Vagina (tissue), 2 donors: ENCODE measurements at places on chromosomes 2 and 18. TPM values are rescaled to one million over a fixed set of nuclear protein-coding genes. Genes with fewer than 3 reads are reported as not detected.

- DNase-seq = no peak
These were observed 132.7 kb downstream of the PTGR3 start for GRCh38 chr18:75076286-75076685.

GRCh38 chr2:26613241-26614215 lies 27.6 kb downstream of the CIB4 start:
- no peak for DNase-seq

ETAA1 gene
- total RNA-seq = 15.2 TPM

GRCh38 chr18:55012008-55012407 lies 52.7 kb upstream of the CCDC68 start:
- no peak for DNase-seq

GRCh38 chr2:240287011-240287410 lies 146.6 kb upstream of the OTOS start:
- DNase-seq = peak; percentile 79

- no peak for DNase-seq
These were observed 52.3 kb downstream of the ARHGAP28 start for GRCh38 chr18:6781796-6782195.

C2orf15 gene
- not detected for total RNA-seq

DNA sequence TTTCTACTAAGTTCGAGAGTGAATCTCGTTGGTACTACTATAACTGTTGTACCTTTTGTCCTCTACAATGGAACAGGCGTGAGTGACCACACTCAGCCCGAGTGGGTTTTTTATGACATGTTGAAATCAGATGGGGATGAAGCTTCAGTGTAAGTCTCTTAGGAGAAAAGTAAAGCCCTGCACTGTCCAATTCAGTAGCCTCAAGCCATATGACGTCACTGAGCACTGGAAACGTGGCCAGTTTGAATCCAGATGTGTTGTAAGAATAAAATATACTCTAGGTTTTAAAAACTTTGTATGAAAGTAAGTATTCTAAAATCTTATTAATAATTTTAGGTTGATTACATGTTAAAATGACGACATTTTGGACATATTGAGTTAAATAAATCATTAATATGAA lies 101.7 kb upstream of the SP3 start:
- no peak for DNase-seq

L3MBTL4 gene
- 9.6 TPM for total RNA-seq

DNA sequence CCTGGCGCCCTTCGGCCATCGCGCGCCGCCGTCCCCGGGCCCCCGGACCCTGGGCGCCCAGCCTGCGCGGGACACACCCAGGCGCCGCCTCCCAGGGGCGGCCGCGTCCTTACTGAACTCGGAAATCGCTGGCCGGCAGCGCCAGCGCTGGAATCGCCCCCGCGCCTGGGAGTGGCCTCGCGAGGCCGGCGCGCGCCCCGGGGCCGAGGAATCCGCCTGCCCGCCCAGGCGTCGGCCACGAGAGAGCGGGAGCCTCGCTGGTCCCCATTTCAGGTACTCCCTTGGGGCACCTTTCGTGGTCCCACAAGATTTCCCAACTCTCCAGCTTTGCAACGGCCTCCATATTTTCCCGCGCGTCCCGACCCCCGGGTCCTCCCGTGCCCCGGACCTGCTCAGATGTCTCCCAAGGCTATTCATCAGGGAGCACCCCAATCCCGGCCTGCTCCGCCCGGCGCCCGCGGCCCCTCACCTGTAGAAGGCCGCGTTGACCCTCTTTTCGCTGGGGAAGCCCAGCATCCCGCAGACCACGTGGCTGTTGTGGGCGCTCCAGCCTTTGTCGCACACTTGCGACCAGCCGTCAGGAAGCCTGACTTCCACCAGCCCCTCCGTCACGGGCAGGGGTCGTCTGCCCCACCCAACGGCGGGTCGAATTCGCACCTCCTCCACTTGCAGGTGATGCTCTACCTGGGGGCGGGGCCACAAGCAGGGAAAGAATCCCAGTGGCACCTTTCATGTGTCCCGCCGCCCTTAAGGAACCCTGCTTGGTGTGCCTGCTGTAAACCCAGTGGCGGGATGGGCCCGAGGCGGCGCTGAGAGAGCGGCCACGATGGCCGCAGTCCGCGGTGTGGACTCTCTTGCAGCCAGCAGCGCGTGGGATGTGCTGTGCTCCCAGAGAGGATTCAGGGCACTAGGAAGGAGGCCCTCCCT lies 4.6 kb downstream of the LOXL3 start:
- DNase-seq = no peak

ARMC9 gene
- 16.0 TPM for total RNA-seq

DNA sequence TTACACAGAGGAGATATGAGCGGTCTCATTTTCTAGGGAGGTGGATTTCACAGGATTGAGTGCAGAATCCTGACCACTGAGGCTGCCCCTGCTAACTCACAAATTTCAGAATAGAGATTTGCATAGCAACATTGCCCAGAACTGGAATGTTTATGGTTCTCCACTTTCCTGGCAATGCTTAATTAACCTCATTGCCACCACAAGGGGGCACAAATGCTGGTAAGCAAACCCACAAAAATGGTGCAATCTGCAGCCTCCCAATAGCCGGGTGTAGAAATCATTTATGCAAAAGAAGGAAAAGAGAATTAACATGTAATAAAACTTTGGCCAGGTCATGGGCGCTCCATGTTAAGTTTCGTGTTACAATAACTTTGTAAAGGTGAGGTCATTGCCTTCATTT lies 112.4 kb downstream of the CYRIA start:
- no peak for DNase-seq

DNA sequence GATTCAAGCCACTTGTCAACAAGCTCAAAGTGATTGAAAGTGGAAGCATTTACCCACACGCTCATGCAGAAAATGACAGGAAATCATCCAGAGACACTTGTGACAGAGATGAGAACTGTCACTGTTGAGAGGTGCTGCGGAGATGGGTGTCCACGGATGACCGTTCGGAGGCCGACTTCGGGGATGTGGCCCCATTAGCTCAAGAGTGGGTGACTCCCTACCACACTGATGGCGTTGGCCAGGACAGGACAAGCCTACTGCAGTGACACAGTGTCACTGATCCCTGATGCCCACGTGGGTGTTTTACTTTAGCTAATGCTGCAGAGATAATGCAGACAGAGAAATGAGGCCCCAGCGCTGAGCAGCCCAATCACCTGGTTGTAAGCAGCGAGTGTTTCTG lies 81.5 kb upstream of the YWHAQ start:
- no peak for DNase-seq

LAMA1 gene
- total RNA-seq = 1.5 TPM

ST8SIA5 gene
- not detected for total RNA-seq

SLC4A3 gene
- 13.5 TPM for total RNA-seq

ALKAL2 gene
- 17.4 TPM for total RNA-seq

DNA sequence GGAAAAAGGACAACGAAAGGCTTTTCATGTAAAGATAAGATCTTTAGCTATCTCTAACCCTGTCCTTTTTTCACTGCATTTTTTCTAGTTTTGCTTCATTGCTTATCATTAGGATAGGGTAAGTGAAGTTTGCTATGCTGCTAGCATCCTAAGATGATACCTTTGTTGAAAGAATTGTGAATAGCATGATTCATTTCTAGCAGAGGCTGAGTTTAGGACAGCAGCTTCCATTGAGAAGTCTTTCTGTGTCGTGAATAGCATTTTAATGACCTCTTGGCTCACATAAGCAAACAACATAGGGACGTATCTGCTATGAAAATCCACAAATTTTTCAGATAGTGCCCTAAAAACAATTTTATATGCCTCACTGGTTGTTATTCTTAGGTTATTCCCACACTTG lies 36.4 kb upstream of the GAREM2 start:
- DNase-seq = no peak

GRCh38 chr2:47664817-47665216 lies 118.1 kb upstream of the MSH6 start:
- no peak for DNase-seq

TEX44 gene
- total RNA-seq = not detected

DNA sequence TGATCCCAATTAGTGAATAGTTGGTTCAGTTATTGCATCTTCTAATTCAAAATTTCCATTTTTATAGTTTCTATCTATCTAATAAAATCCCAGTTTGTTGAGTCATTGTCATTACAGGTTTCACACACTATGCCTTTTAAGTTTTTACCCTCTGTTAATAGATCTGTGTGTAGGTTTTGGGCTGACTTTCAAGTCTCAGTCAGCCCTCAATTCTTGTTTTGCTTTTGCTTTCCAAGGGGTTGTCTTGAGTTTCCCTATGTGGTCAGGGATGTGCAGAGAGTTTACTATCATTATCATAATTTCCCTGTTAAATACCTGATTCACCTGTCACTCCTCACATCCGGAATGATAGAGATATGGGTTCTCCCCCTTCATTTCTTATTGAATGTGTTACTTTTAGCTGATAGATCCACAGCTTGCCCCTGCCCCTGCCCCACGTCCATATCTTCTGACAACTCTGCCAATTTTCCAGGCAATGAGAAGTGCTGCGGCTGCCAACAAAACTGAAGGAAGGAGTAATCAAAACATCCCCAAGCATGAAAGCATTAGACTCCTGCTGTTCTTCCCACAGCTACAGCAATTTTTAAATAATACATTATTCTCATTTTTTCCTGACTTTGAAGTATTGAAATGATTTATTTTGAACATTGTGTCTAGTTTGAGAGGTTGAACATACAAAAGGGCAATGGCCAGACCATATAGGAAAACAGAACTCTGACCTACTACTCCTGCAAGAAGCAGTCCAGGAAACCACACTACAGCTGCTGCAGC lies 1064.8 kb downstream of the SUCLG1 start:
- no peak for DNase-seq

- no peak for DNase-seq
These were observed 64.4 kb downstream of the TRABD2A start for GRCh38 chr2:84816426-84817026.

GALNT5 gene
- 3.2 TPM for total RNA-seq

C2orf66 gene
- total RNA-seq = not detected

- no peak for DNase-seq
These were observed 162.5 kb downstream of the GRB14 start for GRCh38 chr2:164458792-164459191.

CNGA3 gene
- not detected for total RNA-seq

ECEL1 gene
- not detected for total RNA-seq

- no peak for DNase-seq
These were observed 8.2 kb upstream of the KCTD1 start for GRCh38 chr18:26556573-26556972.

IL18RAP gene
- total RNA-seq = 5.9 TPM

ASXL3 gene
- 5.9 TPM for total RNA-seq

- no peak for DNase-seq
These were observed 14.6 kb downstream of the RAB31 start for GRCh38 chr18:9722691-9723090.

COL4A4 gene
- total RNA-seq = 2.5 TPM
